H4 (cell line): ENCODE measurements at places on chromosomes 1 and 21. TPM values are rescaled to one million over a fixed set of nuclear protein-coding genes. Genes with fewer than 3 reads are reported as not detected.

GRCh38 chr1:7290971-7291970 lies 479.8 kb upstream of the VAMP3 start:
- DNase-seq = peak; percentile 47

- DNase-seq = no peak
These were observed 26.7 kb downstream of the SNX7 start for GRCh38 chr1:98688110-98688739.

Gene OR2T29
- total RNA-seq = not detected in 2 replicates

GRCh38 chr1:117284399-117285215 lies 73.9 kb upstream of the VTCN1 start:
- peak; percentile 53 for DNase-seq

DNA sequence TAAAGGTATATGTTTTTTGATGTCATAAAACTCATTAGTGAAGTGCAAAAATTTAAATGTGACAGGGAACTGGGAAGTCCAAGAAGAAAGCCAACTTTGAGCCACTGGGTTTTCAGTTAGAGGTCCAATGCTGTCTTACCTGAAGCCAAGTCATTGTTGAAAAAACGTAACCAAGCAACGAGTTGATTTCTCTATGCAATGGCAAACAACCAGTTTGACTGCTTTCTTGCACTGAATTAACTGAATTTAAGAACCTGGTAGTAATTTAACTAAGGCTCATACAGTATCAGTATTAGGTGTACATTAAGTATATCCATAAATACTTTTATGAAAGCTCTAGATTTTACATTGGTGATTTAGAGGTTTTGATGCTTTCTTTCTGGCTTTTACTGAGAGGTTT lies 20.2 kb upstream of the S1PR1 start:
- no peak for DNase-seq
